Fibroblast of the aortic adventitia (primary cell): ENCODE measurements at places on chromosomes 7 and 10. TPM values are rescaled to one million over a fixed set of nuclear protein-coding genes. Genes with fewer than 3 reads are reported as not detected.

The SHLD2 gene
- 19.8 and 45.7 TPM in 2 replicates for total RNA-seq

The CYP2C19 gene
- not detected in 2 replicates for total RNA-seq

The IPMK gene
- total RNA-seq, result 3.0 and 7.3 TPM in 2 replicates

The PON3 gene
- total RNA-seq, result 0.82 TPM in 1 of 2 replicates, not detected in the other

The AGAP6 gene
- total RNA-seq, result 2.2 and 3.8 TPM in 2 replicates

The LIPF gene
- not detected in 2 replicates for total RNA-seq

The CTTNBP2 gene
- total RNA-seq, result 3.9 and 11.9 TPM in 2 replicates

The PNLIPRP3 gene
- not detected in 2 replicates for total RNA-seq

The DGKI gene
- 2.0 and 4.7 TPM in 2 replicates for total RNA-seq

The NODAL gene
- total RNA-seq, result not detected in 2 replicates

The NPY4R2 gene
- total RNA-seq, result 0.09 TPM in 1 of 2 replicates, not detected in the other

The TMEM72 gene
- not detected in 2 replicates for total RNA-seq

The OR2A42 gene
- not detected in 2 replicates for total RNA-seq

The EMX2 gene
- 0.18 and 1.1 TPM in 2 replicates for total RNA-seq

The GIMAP1 gene
- total RNA-seq, result not detected in 2 replicates
